ENCODE measurements at places on chromosomes 2 and 18.

DNA sequence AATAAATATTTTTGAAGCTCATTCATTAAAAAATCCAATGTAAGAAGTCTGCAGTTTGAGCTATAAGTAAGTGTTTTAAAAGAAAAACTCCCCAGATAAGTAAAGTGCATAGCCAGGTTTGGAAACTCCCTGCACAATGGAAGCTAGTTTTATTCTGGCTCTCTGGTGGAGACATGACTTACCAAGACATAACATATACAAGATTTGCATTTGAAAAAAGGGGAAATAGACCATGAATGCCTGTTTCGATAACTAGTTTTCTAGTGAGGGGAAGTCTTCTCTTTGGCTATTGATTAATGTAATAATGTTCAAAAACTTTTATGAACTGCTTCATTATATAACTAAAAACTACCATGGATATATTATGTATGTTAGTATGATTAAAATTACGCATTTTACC is 435.2 kb downstream of the ARHGAP15 start:
- no peak for DNase-seq

- no peak for DNase-seq
Measured at GRCh38 chr2:231573698-231574421, 18.8 kb upstream of the TEX44 start.

GRCh38 chr2:58560531-58560930 is 319.4 kb upstream of the FANCL start:
- DNase-seq, result no peak

GRCh38 chr2:164073101-164074074 is 337.6 kb upstream of the FIGN start:
- DNase-seq, result peak; percentile 11

GRCh38 chr18:57003342-57003741 is 143.5 kb upstream of the BOD1L2 start:
- no peak for DNase-seq

GRCh38 chr2:54648256-54648655 is 75.2 kb upstream of the EML6 start:
- no peak for DNase-seq

- no peak for DNase-seq
Measured at GRCh38 chr2:7437141-7437540, 519.9 kb downstream of the RNF144A start.

GRCh38 chr2:131056932-131057287 is 36.4 kb downstream of the FAM168B start:
- no peak for DNase-seq

- no peak for DNase-seq
Measured at GRCh38 chr2:47893771-47894170, 12.5 kb downstream of the FBXO11 start.

DNA sequence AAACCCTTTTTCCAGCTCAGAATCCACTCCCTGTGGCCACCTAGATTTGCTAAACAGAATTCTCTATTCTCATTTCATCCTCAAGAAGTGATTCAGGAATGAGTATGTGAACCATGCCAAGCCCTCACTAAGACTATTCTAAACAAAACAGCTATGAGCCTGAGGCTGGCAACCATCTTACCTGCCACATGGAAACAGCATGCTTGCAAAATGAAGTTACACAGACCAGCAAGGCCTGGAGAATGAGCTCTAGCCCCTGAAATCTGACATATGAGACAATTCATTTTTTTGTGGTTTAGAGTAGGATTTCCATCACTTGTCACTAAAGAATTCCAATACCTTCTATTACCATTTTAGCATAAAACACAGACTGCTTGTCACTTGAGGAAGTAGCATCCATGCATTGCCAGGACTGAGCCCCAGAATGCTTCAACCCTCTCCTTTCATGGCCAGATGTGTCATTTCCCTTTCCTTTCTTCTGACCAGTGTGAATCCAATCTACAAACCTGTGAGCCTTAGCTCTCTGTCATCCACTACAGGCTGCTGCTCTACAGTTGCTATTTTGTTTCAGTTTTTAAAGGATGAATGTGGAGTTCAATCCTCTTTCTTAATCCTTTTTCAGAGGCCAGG is 744.3 kb upstream of the ACVR2A start:
- DNase-seq, result no peak

DNA sequence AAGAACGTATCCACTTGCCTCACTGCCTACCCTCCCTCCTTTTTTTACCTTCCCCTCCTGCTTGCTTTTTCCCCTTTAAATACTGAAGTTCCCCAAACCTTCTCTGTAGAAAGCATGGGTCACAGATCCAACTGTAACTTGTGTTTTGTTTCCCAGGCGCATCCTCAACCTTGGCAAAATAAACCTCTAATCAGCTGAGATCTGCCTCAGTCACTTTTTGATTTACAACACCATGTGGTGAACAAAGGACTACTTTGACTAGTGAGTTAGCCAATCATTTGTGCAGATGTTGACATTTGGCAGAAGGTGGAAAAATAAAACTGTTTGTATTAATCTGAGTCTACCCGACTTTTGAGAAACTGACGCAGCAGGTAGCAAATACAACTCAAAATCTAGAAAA is 23.3 kb upstream of the MCM6 start:
- no peak for DNase-seq

DNA sequence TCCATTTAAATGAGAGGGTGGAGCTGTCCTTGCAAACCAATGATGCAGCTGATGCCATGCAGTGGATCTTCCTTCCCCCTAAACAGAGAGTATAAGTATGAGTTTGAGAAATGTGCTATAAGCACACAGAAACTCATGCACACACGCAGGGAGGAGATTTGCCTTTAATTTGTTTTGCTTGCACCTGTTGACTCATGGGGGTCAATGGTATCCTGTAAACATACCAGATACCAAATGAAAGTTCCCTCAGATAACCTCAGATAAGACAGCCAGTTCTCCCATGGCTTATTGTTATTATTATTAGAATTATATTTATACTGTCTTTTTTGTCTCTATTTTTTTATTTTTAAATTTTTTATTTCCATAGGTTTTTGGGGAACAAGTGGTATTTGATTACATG is 29.5 kb upstream of the GPR39 start:
- no peak for DNase-seq

GRCh38 chr18:12278215-12278671 is 24.1 kb downstream of the CIDEA start:
- DNase-seq, result no peak

DNA sequence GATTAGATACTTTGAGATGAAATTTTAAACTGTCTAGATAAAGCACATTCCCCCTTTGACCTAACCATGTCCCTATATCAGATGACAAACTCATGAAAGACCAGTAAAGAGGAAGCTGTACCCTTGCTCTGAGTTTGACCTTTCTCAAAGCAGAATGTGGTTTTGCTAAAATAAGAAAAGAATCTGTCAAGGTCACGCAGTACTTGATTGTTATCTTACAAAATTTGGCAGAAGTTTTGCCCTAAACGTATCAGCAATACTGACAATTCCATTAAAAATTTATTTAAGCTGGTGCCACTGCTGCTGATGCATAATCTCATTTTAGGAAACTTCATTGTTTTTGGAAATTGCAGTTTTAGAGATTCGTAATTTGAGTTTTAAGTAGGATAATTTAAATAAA is 31.2 kb upstream of the GALM start:
- peak; percentile 8 for DNase-seq

GRCh38 chr18:28003451-28003850 is 173.5 kb downstream of the CDH2 start:
- no peak for DNase-seq

DNA sequence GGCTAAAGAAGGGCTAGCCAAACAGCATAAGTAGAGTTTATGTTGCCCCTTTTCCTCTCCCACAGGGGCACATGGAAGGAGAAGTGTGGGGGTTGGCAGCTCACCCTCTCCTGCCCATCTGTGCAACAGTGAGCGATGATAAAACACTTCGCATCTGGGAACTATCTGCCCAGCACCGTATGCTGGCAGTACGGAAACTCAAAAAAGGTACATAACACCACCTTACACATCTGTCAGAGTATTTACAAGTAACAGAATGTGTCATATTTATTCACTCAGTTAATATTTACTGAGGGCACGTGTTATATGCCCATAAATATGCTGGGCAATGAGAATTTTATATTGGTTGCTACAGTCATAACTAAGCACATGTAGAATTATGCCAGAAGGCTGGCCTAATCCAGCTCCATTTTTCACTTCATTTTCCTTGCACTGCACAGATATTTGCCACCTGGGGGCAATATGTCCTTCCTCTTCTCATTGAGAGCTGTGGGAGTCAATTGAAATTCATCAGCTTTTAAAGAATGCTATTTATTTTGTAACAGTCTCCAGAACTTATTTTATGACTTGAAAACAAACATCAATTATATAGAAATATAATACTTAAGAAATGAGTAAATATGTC is 150.6 kb downstream of the RTN4 start:
- DNase-seq, result no peak

DNA sequence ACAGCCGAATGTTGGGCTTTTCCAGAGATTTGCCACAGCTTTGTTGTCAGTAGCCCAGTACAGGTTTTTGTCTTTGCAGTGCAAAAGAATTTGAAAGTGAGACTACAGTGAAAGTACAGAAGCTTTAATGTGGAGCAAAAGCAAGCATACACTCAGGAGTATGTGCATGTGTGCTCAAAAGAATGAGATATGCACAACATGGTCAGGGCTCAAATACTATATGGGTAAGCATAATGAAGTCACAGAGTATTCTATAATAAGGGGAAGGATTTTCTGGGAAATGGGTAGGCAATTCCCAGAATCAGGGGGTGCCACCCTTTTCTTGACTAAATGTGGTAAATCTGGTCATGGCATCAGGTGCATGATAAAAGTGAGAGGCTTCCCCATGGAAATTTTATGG is 72.1 kb upstream of the SULT1C3 start:
- DNase-seq, result no peak

DNA sequence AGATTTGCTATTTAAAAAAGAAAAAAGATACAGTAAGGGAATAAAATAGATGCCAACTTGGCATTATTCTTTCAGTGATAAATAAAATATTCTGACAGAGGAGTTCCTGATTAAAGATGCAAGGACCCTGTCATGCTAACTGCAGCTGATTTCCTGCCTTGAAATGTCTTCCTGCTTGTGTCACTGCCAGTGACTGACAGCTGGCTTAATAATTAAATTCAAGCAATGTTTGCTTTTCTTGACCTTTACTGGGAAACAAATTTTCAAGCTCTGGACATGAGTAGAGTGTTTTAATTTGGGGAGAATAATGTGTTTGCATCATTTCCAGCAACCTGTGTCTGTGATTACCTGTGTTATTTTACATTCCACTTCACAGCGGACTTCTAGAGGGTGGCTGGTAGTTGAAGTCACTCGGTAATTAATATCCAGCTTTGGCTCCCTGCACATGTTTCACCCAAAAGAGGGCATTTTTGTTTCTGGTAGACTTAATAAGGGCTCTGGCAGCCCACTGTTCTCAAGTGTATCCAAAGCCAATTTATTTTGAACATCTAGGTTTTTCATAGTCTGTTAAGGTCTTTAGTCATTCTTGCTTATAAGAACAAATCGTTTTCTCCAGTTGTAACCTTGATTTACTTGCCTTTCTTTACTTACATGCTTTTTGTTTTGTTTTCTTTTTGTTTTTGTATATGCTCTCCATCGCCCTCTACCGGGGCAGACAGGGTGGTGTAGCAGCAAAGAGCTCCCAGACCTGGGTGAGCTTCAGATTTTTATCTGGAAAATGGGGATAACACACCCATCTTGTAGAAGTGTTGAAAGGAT is 48.5 kb upstream of the PROKR1 start:
- DNase-seq, result peak; percentile 2

DNA sequence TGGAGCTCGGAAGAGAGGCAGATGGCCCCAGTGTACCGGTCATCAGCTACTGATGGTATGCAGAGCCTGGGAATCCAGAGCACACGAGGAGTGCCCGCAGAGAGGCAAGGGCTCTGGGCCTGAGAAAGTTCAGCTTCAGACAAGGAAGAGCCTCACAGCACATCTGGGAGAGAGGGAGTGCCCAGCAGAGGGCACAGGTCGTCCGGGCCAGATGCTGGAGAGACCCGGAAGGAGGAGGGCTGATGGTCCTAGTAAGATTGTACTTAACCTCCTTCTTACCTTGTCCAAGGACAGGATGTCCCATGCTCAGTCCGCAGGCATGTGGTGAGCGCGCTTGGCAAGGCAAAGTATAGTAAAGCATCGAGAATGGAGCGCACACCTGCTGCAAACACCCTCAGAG is 24.4 kb upstream of the CHMP1B start:
- no peak for DNase-seq

GRCh38 chr18:76398896-76399612 is 96.0 kb downstream of the ZNF516 start:
- no peak for DNase-seq

DNA sequence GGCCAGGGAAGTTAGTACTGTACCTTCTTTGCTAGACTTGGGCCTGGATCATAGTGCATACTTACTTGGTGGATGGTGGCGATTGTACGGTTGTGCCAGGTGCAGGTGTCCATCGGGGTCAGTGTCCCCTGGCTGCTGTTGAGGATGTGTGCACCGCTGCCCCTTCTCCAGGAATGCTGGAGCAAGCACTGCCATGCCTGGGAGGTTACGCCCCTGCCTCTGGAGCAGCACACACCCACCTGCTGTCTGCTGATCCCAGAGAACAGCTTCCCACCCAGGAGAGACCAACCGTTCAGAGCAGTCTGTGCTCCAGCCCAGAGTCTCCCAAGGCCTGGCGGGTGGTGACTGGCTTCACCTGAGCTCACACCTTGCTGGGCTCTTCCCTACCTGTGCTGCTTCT is 286.8 kb upstream of the HS6ST1 start:
- no peak for DNase-seq

DNA sequence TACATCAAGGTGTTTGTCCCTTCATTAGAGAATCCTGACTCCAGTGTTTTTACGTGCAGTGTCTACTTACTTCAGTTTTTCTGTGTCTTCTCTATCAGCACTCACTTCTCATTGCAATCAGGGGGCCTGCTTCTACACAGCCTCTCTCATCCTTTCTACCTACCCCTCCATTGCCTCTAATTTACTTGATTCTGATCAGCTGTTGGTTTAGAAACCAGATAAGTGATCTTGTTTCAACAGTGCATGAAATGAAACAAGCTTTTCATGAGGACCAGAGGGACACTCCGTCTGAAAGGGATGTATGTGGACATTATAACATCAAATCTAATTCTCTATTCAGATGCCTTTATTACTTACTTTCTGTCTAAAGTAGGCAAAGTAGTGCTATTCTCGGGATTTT is 136.9 kb downstream of the PRKCE start:
- no peak for DNase-seq

DNA sequence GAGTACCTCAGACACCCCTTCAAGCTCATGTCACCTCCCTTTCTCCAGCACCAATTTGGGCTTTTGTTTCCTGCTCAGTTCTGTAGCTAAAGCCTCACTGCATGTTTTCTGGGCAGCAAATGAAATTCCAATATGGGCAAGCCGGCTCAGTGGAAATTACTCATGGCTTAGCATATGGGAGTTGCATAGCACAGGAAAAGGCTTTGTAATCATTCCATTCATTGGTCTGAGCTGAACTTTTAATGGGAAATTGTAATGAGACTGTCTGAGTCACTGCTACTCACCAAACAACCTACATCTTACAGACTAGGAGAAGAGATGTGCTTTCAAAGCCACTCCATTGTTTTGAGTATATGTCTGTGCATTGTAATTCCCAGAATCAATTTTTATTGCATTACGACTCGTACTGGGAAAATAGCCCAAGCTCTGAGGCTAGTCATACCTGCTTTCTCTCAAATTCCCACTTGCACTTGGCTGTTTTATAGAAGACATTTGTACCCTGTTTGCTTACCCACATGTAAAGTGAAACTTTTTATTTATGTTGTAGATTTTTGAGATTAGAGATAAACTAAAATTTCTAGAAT is 139.5 kb upstream of the LRATD1 start:
- peak; percentile 72 for DNase-seq
